ENCODE measurements at places on chromosomes 11 and 22.
A peak's percentile ranks its signal among the peaks of the same experiment; 100 is the strongest.

- DNase-seq, result no peak
Measured at GRCh38 chr11:117189191-117189940, 9.8 kb upstream of the TAGLN start.

GRCh38 chr11:74444173-74444826 is 23.0 kb downstream of the KCNE3 start:
- DNase-seq, result no peak

GRCh38 chr11:45361551-45361950 is 75.4 kb upstream of the SYT13 start:
- DNase-seq, result no peak

DNA sequence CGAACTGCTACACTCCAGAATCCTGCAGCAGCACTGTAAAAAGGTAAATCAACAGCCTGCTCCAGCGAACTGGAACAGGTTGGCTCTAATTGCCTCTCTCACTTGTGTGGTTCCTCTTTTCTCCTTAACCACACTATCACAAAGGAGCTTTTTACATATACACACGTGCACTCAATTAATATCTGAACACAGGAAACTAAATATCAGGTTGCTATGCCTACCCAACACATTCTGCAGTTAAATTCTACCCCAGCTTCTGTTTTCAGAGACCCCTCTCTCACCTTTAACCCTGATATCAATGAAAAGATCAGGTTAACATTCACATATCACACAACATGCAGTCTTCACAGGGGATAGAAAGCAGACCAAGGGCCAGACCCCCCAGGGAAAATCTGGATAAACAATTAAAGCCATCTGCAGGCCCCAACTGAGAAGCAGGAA is 11.0 kb downstream of the RBFOX2 start:
- DNase-seq, result no peak

- DNase-seq, result no peak
Measured at GRCh38 chr22:19207401-19207808, 28.9 kb upstream of the SLC25A1 start.

DNA sequence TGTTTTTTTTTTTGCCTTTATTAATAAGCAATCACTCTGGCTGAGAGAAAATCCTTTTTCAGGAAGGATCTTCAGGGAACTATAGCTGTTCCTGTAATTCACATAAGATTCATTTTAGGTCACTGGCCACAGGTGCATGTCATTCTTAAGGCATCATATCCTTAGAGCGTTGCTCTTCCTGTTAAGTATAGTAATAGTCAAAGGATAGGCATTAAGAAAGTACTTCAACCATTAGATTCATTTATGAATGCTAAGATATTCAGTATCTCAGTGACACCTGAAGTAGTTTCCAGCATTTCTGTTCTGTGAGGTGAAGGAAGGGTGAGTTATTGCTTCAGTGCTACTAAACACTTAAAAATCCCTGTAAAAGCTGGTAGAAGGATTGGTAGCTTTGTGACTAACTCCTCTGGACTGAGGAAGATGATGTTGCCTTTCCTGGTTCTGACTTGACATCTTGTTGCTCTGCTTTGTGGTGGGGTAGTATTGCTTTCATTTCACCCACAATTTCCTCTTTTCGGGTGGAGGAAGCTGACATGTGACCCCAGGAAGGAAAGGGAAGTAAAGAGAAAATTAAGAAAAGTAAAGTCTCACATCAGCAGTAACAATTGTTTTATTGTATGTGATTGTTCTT is 34.7 kb downstream of the RNF169 start:
- no peak for DNase-seq

GRCh38 chr22:27772081-27772983 is 29.2 kb downstream of the MN1 start:
- no peak for DNase-seq

GRCh38 chr11:104995001-104995408 is 26.6 kb upstream of the CASP4 start:
- no peak for DNase-seq

GRCh38 chr11:74776546-74776945 is 27.9 kb downstream of the RNF169 start:
- DNase-seq, result no peak

DNA sequence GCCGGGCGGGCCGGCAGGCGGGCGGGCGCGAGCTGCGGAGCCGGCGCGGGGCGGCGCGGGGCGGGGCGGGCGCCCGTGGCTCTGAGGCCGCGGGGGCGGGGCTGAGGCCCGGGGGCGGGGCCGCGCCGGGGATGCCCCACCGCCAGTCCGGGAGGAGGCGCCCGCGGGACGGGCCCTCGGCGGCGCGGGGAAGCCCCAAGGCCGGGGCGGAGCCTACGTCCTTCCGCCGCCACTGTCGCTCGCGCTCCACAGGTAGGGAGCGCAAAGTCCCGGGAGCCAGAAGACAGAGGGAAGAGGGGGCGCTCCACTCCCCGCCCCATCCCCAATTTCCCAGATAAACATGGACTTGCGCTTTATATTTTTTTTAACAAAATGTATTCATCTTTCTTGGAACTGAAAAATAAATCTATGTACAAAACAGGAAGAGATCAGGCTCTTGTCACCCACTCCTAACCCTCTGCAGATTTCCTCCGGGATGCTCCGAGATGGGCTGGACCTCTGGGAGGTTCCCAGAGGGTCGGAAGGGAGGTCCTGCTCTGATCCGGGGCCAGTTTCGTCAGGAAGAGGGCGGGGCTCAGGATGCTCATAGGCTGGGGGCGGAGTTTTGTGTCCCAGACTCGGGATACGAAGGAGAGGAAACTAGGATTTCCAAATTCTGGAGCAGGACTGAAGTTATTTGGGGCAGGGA is at the start of gene MAP4K2:
TSS of gene MAP4K2 (minus strand) at position 57 of the 688 bp plus-strand sequence. CDS start 65 bp downstream, outside the sequence.
- peak; percentile 69 for DNase-seq

DNA sequence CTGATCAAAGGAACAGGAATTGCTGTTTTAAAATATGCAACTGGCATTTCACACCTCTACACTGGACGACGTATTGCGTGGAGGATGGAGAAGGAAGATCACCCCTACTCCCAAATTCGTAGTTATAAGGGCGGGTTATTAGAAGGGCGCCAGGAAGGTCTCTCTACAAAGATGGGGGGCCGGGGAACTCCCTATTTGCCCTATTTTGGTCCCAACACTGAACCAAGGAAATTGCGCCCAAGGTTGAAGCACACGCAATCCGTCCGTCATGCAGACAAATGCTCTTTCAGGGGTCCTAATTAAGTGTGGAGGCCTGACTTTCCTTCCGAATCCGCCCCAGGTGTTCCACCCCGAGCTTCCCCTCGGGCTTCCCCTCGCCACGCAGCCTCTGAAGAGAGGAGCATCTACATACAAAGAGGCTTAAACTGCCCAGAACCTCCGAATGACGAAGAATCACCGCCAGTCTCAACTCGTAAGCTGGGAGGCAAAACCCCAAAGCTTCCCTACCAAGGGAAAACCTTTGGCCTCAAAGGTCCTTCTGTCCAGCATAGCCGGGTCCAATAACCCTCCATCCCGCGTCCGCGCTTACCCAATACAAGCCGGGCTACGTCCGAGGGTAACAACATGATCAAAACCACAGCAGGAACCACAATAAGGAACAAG is 396 bp downstream of the NPAT start:
- DNase-seq, result no peak

GRCh38 chr11:83194281-83195142 is 1.0 kb downstream of the ANKRD42 start:
- DNase-seq, result peak; percentile 18

DNA sequence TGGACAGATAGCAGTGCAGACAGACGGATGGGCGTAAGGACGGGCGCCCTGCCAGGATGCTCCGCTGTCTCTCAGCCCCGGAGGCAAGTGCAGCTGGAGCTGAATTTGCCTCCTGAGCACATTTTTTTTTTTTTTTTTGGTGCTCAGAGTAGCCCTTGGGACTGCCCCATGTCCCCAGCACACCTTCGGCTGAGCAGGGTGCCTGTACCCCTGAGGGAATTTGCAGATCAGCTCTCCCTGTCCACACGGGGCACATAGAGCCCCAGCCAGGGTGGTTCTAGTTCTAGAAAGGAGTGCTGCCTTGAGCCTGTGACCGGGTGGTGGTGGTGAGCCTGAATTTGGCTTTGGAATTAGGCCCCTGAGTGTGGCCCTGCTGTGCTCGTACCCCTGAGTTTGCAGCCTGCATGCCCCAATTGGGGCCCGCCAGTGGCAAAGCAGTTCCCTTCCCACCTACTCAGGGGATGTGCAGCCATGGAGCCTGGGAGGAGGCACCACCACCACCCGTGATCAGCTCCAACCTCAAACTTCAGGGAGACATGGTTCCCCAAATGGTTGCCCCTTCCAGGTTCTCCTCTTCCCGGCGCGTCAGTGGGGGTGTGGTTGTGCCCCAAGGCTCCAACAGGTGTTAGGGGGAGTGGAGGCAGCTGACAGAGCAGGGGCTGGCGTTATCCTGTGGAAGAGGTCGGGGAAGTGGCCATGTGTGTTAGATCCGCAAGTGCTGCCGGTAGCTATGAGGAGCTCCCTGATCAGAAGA is 1232.7 kb downstream of the BRD1 start:
- no peak for DNase-seq

DNA sequence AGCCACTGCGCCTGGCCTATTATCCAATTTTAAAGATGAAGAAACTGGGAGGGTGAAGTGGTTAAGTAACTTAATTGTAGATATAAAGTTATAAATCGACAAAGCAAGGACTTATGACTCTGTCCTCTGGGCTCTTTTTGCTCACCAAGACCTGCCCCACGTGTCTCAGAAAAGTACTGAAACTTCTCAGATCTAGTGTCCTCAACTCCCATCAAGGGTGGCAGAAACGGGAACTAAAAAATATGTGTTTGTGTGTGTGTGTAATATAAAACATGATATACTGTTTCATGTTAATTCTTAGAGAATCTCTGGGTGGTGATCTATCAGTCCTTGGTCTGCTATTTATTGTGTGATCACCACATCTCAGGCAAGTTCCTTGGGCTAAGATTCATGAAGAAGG is 104.9 kb downstream of the GAB2 start:
- no peak for DNase-seq

DNA sequence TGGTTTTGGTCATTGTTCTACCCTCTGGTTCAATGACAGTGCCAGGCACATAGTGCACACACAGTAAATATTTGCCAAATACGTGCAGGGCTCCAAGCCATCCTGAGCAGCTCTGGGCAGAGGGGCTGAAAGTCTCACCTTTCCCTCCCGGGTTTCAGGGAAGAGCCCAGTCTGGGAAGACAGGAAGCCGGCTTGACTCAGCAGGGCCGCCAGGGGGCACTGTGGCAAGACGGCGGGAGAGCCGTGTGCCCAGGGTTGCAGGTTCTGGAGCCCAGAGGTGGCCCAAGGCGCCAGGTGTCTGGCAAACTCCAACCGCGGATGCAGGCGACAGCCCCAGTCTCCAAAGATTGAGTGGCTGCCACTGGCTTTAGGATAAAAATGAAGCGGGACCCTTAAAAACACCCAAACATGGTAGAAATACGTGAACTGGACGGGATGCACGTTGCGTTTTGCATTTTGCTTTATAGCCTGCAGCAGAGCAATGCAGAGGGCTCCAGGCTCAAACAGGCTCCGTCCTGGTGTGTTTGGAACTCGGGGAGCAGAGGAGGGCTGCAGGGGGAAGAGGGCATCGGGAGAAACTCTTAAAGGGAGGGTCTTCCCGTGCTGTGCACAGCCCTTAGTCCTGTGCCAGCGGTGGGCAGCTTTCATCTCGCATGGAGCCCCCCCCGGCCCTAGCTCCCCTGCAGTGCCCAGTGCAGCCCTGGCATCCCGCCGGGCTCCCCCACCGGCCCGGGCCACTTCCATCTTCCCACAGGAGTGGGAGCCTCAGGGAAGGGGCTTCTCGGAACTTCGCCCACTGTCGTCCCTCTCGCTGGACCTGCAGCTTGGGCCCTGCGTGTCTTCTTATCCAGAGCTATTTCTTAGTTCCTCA is 10.7 kb downstream of the KRTAP5-5 start:
- no peak for DNase-seq

DNA sequence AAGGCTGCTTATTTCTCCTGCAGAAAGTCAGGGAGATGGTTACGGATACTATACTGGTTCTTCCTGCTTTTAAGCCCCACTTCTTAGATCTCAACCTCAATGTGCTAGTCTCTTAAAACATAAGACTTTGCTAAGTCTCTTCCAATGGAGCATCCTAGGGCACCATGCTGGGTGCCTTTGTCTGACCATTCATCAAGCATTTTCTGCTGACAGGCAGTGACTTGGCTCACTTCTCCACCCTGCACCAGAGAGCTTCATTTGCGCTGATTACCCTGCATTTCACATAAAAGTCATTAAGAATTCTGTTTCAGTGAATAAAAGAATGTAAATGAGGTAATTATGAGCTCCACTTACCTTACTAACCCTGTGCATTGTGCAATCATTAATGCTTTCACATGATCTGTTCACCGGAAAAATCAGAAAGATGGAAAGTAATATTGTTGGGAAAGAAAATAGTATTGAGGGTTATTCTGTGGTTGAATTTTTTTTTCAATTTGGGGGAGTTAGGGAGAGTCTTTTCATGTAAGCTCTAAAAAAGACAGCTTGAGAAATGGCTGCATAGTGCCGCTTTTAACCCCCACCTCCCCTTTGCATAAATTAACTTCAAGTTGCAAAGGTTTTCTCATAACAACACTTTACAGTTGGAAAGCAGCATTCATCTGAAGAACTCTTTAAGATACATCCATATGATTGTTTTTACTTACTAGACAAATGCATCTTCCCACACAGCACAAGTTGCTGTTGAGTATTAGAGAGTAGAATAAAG is 677.3 kb upstream of the KIRREL3 start:
- DNase-seq, result no peak

GRCh38 chr11:66971488-66971887 is 3.6 kb upstream of the C11orf86 start:
- no peak for DNase-seq

DNA sequence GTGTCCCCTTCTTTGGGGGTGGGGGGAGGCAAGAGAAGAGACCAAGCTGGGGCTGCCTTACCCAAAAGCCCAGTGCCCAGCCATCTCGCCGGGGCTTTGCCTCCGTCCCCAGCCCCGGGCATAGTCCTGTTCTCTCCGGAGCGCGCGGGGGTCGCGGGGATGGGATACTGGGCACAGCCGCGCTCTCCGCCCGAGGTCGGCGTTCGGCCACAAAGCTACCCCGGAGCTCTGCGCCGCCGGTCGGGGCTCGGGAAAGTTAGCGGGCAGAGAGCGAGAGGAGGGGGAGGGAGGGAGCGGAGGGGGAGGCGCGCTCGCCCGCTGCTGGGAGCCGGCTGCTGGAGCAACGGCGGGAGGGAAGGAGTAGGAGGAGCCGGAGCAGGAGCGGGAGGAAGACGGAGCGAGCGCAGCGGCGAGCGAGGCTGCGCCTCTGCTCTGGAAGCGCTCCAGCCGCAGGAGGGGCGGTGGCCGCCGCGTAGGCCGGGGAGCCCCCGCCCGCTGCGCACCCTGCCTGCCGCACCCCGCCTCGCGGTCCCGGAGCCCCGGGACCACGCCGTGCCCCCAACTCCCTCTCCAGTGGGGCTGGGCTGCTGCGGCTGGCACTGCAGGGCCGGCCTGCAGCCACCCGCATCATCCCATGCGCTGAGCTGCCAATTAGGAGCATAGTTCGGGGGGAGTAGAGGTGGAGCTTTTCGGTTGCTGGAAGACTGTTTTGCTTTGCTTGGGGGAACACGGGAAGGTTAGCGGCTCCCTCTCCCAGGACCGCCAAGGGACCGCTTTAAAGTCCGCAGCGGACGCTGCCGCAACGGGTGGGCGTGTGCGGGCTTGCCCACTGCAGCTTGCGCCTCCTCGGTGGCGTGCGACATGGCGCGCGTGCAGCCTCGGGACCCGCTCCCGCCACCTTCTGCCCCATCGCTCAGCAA is at the start of gene SCN4B:
TSS of gene SCN4B (minus strand) at position 272 of the 920 bp plus-strand sequence. CDS start at position 122, 150 bp downstream.
- DNase-seq, result no peak
